ENCODE measurements at places on chromosomes 2 and 18.
A peak's percentile ranks its signal among the peaks of the same experiment; 100 is the strongest.

DNA sequence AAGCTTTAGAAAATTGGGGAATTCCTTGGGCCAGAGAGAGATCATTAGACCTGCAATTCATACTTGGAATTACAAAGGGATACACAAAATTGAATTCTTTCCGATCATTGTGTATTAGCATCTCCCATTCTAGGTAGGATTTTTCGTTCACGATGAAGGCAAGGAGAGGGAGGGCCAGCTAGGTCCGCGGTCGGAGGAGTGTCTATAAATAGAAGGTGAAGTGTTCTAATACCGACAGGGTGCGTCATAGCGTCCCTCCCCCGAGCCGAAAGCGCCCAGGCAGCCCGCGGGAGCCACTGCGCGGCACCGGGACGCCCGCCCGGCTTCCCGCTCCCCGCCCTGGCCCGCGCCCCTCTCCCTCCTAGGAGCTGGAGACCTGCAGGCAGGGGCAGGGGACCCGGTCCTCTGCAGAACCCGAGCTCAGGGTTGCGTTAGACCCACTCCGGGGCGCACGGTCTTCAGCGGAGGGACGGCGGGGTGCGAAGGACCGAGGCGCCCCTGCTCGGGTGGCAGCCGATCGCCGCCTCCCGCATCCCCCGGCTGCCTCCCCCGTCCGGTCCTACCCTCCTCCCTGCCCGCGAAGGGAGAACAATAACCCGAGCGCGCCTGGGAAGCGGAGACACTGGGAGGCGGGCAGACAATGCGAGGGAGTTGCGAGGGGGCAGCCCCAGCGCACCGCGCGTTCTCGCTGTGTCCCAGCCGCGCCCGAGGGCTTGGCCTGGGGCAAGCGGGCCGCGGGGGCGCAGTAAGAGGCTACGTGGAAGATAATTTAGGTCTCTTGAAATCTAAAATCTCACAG is 114.2 kb upstream of the SERTAD2 start:
- DNase-seq: peak; percentile 92

- no peak for DNase-seq
These were observed 469.0 kb upstream of the POU3F3 start for GRCh38 chr2:104384961-104385360.

GRCh38 chr18:2444201-2444875 is 127.0 kb downstream of the METTL4 start:
- DNase-seq: no peak

GRCh38 chr2:142874293-142874814 is 3.1 kb upstream of the KYNU start:
- peak; percentile 93 for DNase-seq

DNA sequence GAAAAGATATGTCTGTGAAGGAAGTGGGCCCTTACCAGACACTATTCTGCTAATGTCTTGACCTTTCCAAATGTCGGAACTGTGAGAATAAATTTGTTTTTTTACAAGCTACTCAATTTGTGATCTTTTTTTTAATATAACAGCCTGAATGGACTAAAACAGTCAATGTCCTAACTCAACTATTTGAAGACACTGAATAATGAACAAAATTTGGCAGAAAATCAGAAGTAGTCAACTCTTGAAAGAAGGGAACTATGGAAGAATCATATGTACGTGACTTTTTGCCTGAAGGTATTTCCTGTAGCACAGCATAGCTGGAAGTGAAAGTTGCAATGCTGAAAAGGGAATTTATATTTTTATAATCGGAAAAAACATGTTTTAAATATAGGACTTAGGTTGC is 351.8 kb upstream of the TFPI start:
- no peak for DNase-seq

GRCh38 chr2:205199165-205199850 is 483.0 kb upstream of the NRP2 start:
- no peak for DNase-seq

- DNase-seq: no peak
These were observed 42.4 kb downstream of the TRIP12 start for GRCh38 chr2:229879191-229879950.

DNA sequence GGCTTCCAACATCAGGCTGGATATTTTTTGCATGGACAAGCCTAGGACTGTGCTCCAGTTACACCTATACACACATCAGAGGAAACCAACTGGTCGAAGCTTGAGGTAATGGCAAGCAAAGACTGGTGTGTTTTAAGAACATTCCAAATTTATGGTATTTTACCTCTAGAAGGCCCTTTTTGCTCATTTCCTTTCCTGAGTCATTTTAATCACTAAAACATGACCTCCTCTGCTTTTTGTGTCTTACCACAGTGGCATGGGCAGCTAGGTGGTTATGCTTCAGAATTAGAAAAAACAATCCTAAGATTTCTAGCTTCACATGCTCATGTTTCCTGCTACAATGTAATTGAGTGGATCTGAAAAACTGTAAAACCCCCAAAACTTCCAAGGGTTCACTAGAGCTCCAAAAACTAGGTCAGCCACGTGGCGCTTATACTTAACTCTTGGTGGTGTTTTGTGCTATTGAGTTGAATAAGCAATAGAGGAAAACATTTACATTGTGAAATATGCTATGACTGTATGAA is 30.6 kb upstream of the CHRNA1 start:
- DNase-seq: no peak

DNA sequence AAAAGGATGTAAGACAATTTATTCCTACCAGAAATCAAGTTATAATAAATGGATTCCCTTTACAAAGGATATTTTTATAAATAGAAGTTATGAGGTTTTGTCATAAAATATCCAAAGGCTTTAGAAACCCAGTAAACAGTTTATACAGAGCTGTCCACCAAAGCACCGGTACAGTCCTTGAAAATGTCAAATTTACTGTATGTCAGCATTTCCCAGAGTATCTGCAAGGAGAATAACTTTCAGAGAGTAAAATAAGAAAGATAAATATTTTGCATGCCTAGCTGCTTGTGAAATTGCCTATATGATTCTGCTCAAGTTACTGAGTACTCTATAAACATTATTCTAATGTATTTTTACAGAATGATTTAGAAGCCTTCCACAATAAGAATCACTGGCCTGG is 923.3 kb upstream of the DDX18 start:
- no peak for DNase-seq

DNA sequence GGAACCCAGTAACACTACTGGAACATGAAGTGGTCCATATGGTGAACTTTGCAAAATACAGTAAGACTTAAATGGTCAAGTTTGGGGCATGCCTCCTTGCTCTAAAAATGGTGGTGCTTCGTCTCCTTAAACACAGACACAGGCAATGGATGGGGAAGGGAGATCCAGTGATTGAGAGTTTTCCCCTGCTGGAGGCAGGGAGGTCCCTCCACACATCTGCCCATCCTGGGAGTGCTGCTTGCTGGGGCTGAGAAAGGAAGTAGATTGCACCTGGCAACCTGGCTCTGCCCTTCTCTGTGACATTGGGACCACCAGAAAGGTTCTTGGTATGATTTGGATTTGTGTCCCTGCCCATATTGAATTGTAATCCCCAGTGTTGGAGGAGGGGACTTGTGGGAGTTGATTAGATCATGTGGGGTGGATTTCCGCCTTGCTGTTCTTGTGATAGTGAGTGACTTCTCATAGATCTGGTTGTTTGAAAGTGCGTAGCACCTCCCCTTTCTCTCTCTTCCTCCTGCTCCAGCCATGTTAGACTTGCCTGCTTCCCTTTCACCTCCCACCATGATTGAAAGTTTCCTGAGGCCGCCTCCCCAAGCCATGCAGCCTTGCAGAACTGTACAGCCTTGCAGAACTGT is 35.4 kb upstream of the SKOR2 start:
- DNase-seq: no peak

DNA sequence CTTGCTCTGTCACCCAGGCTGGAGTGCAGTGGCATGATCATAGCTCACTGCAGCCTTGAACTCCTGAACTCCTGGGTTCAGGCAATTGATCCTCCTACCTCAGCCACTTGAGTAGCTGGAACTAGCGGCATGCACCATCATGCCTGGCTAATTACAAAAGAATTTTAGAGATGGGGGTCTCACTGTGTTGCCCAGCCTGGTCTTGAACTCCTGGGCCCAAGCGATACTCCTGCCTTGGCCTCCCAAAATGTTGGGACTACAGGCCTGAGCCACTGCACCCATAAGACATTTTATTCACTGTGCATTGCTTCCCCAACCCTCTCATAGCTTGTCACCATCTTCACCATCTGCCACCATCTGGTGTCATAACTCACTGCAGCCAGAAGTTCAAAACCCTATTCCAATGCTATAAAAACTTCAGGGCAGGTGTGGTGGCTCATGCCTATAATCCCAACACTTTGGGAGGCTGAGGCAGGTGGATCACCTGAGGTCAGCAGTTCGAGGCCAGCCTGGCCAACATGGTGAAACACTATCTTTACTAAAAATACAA is 78.7 kb downstream of the NCAPH start:
- DNase-seq: no peak

GRCh38 chr2:8234253-8234652 is 447.6 kb upstream of the ID2 start:
- DNase-seq: no peak

DNA sequence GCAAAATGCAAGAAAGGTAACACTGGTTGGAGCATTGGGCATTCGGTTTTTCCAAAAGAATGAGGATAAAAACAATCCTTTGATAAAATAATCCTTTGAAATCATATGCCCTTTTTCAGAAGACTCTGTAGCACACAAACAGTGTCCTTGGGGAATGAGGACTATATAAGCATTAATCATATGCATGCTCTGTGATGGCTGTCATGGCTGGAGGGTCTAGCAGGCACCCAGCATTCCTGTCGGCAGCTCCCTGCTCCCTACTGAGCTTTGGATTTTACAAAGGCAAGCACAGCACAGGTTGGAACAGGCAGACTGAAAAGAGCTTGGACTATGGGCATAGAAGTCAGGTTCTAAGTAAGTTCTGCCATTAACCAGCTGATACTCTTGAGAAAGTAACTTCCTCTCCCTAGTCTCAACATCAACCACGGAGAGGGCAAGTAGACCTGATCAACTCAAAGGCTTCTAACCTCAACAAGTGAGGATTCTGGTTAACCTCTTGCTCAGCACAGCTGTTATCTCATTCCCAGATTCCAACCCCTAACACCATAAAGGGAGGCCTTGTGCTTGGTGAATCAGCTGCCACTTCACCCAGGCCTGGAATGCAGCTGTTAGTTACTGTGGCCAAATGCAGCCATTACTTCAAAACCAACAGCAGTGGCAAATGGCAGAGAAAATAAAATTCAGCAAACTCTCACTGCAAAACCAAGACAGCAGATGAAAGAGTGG is 29.5 kb downstream of the GALNT14 start:
- no peak for DNase-seq

DNA sequence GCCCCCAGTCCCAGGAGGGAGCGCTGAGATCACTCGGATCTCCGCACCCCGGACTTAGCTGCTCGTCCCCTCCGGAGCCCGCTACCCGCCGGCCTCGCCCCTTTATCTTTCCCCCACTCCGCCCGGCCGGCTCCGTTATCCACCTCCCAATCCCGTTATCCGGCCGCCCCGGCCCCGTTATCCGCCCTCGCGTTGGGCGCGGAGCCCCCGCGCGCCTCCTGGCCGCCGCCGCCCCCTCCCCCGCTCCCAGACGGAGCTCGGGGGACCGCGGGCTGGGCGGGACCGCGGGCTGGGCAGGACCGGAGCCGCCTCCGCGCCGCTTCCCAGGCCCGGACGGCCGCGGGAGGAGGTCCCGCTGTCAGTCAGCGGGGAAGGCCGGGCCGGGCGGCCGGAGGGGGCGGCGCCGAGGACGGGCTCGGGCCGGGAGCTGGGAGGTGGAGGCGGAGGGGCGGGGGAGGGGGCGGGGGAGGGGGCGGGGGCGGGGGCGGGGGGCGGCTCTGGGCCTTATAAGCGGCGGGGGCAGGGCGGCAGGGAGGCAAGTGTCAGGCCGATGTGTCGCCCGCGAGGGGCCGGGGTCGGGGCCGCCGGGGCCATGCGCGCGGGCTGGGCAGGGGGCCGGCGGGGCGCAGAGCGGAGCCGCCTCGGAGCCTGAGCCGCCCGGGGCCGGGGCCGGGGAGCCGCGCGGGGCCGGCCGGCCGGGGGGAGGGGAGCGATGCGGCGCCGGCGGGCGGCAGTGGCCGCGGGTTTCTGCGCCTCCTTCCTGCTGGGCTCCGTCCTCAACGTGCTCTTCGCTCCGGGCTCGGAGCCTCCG is at the start of gene PKDCC:
TSS of gene PKDCC (plus strand) at position 534 of the 811 bp plus-strand sequence. CDS start at position 713, 179 bp downstream.
- peak; percentile 96 for DNase-seq

DNA sequence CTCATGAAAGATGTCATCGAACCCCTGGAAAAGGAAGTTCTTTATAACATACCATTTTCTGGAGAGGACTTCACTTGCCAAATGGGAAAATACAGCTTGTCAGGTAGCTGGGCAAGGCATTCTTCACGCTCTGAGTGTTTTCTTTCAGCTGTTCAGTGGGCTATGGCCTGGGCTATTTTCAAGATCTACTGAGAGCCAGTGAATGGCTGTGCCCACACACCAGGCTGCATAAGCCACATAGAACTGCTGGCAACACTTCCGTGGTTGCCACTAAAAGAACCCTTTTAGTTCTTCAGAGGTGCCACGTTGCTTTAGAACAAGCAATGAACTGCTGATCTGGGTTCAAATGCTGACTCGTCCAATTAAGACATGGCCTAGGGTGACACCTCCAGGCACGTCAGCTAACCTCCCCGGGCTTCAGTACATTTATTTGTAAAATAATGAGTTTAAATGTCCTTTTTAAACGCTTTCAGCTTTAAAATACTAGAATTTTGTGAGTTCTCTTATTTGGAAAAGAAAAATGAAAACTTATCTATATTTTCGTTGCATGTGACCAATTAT is 36.6 kb upstream of the GORASP2 start:
- no peak for DNase-seq

GRCh38 chr2:63856303-63856603 is 14.6 kb downstream of the UGP2 start:
- DNase-seq: no peak

- DNase-seq: no peak
These were observed 42.8 kb downstream of the STK25 start for GRCh38 chr2:241465543-241465942.

GRCh38 chr18:7740821-7741220 is 173.7 kb downstream of the PTPRM start:
- no peak for DNase-seq

DNA sequence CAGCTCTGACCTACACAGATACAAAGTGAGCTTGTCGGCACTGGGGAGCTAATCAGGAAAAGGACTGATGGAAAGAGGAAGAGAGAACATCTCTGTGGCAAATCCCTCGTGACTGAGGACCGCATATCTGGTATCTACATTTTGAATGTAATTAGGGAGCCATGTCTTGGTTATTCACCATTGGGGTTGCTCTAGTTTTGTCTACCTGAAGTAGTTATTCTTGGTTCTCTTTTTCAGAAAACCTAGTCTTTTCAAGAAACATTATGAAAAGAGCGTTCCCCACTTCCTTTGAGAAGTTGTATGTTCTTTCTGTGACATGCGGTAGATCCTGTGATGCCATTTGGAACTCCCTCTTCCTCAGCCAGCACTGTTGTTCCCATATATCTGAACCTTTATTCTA is 104.4 kb downstream of the DOCK10 start:
- no peak for DNase-seq

- no peak for DNase-seq
These were observed 6.1 kb upstream of the DIPK1C start for GRCh38 chr18:74463254-74463653.

- no peak for DNase-seq
These were observed 86.8 kb downstream of the PRPF40A start for GRCh38 chr2:152630466-152630865.

GRCh38 chr2:17227856-17228255 is 290.4 kb downstream of the RAD51AP2 start:
- DNase-seq: no peak

GRCh38 chr2:220157312-220157711 is 529.9 kb downstream of the SLC4A3 start:
- DNase-seq: no peak

GRCh38 chr2:10007921-10008808 is 35.2 kb upstream of the KLF11 start:
- DNase-seq: peak; percentile 42
